Astrocyte (in vitro differentiated cells and primary cell): ENCODE measurements at places on chromosomes 5 and 9. TPM values are rescaled to one million over a fixed set of nuclear protein-coding genes. Genes with fewer than 3 reads are reported as not detected.
A peak's percentile ranks its signal among the peaks of the same experiment; 100 is the strongest.

Gene SLC6A3
- total RNA-seq = 0.07 TPM in 2 replicates

Gene PRSS3
- not detected in 2 replicates for total RNA-seq

Gene SCGB3A2
- 0.59 and 0.82 TPM in 2 replicates for total RNA-seq

DNA sequence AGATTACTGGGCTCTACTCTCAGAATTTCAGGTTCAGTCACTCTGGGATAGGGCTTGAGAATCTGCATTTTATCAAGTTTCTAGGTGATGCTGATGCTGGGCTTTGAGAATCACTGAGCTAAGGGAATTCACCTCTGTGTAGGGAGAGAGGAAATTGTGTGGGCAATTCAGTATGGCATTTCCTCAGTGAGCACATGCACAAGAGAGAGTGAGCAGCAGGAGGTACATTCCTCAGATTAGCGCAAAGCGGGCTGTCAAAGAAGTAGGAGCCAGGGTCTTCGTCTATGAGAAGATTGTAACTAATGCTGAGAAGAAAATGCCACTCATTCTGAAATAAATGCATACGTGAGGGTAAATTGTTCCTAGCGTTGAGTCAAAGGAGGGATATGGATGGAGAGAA lies 175.9 kb downstream of the KIF4B start:
- no peaks in the 10 kb centered on the region for H3K27me3 ChIP-seq
- no peaks in the 10 kb centered on the region for H3K36me3 ChIP-seq
- DNase-seq = no peak
- no peak overlapping the region for H3K27ac ChIP-seq

- no peaks in the 10 kb centered on the region for H3K36me3 ChIP-seq
- DNase-seq = no peak
Measured at GRCh38 chr9:93427655-93428379, 23.7 kb upstream of the FAM120A start.

GRCh38 chr9:110217656-110218099 lies 9.7 kb upstream of the C9orf152 start:
- H3K4me3 ChIP-seq = no peak overlapping the region
- H3K36me3 ChIP-seq = no peaks in the 10 kb centered on the region
- H3K27me3 ChIP-seq = peaks cover 4% of the 10 kb centered on the region
- no peaks in the 10 kb centered on the region for H3K4me1 ChIP-seq
- peak; percentile 27 for DNase-seq
- H3K27ac ChIP-seq = no peak overlapping the region

- no peak overlapping the region for H3K4me3 ChIP-seq
- H3K27ac ChIP-seq = no peak overlapping the region
- H3K4me1 ChIP-seq = no peaks in the 10 kb centered on the region
- no peaks in the 10 kb centered on the region for H3K27me3 ChIP-seq
- no peaks in the 10 kb centered on the region for H3K36me3 ChIP-seq
Measured at GRCh38 chr5:160959804-160960203, 107.8 kb upstream of the ATP10B start.

DNA sequence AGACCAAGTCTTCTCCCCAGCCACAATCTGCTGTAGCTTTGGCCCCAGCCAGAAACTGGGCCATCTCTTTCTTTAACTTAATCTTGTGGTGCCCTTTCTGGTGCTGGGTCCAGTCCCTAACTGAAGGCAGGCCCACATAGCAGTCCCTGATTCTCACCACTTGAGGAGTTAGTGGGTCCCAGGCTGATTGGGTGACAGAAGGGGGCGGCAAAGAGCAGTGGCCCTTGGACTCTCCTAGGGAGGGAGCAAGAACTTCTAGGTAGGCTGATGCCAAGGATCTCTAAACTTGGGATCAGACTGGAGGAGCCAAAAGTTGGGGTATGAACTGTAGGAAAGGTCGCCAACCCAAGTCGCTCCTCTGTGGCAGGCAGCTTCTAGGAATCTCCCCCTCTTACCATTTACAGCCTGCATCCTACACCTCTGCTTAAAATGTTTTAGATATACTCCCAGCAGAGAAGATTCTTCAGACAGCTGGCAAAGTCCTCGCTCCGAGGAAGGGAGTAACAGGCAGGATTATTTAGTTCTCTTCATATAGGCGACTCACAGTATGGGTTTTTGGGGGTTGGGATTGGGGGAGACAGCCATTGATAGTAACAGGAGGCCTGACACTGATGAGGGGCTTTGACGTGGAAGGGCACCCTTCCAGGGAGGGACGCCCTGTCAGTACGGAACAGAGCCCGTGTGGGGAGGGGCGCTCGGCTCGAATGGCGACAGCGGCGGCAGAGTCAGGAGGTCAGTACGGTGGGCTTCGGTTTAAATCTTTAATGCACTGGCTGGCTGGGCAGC lies 2.0 kb upstream of the CCL27 start:
- peak; percentile 28 for DNase-seq
- peak overlapping the region; percentile 64 for H3K4me3 ChIP-seq
- H3K27ac ChIP-seq = no peak overlapping the region
- no peaks in the 10 kb centered on the region for H3K36me3 ChIP-seq

DNA sequence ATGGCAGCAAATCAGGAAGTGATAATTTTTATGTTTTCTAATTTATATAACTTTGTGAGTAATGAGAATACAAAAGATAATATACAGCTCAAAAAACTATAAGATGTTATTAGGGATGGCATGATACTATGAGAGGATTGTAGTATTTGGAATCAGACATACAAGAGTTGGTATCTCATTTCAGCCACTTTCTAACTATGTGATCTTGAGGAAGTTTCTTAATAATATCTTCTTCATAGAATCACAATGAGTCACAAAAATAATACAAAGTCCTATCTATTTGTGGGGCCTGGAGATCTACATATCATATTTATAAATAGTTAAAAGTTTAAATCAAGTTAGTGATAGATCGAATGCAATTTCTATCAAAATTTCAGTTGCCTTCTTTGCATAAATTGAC lies 23.7 kb upstream of the TMED7 start:
- no peak overlapping the region for H3K4me3 ChIP-seq
- H3K27ac ChIP-seq = no peak overlapping the region
- H3K36me3 ChIP-seq = no peaks in the 10 kb centered on the region
- DNase-seq = no peak
- H3K27me3 ChIP-seq = no peaks in the 10 kb centered on the region
- no peaks in the 10 kb centered on the region for H3K4me1 ChIP-seq
